CD4-positive, alpha-beta T cell treated with Interleukin-17A for 1 hour (primary cell): ENCODE measurements at places on chromosomes 2 and 18.

GRCh38 chr2:113967272-113967671 lies 77.4 kb downstream of the ACTR3 start:
- DNase-seq, result no peak

GRCh38 chr18:59357928-59358327 lies 1.1 kb downstream of the LMAN1 start:
- peak; percentile 42 for DNase-seq

DNA sequence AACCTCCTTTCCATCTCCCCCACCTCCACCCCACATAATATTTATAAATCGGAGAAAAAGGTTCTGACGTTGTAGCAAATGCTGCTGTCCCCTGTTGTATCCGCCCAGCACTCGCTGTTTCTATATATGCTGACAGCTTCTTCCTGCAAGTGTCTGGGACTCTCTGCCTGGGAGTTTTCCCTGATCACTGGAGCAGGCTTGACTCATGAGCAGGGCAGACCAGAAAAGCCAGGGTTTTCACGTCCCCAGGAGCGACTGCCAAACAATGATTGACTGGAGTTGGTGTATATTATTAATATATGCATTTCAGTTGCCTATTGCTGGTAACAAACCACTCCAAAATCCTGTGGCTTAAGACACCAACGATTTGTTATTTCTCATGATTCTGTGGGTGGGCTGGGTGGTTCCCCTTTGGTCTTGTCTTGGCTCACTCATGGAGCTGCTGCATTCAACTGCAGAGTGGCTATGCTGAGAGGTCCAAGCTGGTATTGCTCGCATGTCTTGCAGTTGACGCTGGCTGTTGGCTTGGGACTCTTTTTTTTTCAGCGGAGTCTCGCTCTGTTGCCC lies 21.2 kb upstream of the ASXL2 start:
- DNase-seq, result no peak

GRCh38 chr2:30127016-30127893 lies 19.6 kb upstream of the YPEL5 start:
- DNase-seq, result no peak

GRCh38 chr2:41698678-41699422 lies 349.0 kb upstream of the PKDCC start:
- DNase-seq, result no peak

GRCh38 chr2:95388856-95389244 lies 13.7 kb upstream of the FAHD2A start:
- DNase-seq, result no peak

- DNase-seq, result no peak
Measured at GRCh38 chr2:31660165-31660564, 79.4 kb upstream of the SRD5A2 start.

GRCh38 chr2:134466141-134466540 lies 212.3 kb downstream of the MGAT5 start:
- DNase-seq, result peak; percentile 37

DNA sequence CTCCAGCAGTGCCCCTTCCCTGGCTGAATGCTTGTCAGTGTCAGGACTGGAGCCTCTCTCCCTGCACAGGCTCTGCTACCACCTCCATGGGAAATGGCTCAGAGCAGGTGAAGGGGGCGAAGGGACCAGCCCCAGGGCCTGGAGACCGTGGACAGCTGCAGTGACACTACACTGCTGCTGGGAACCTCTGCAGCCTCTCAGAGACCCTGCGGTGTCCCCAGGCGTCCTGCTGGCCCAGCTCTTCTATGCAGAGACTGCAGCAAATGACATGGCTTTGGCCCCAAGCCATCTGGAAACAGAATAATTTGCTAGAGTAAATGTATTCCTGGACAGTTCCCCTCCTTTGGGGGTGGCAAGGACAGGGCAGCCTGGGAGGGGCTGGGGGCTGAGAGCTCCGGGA lies 53.2 kb downstream of the CIB4 start:
- DNase-seq, result no peak

GRCh38 chr2:233031556-233032500 lies 644 bp upstream of the NEU2 start:
- no peak for DNase-seq

DNA sequence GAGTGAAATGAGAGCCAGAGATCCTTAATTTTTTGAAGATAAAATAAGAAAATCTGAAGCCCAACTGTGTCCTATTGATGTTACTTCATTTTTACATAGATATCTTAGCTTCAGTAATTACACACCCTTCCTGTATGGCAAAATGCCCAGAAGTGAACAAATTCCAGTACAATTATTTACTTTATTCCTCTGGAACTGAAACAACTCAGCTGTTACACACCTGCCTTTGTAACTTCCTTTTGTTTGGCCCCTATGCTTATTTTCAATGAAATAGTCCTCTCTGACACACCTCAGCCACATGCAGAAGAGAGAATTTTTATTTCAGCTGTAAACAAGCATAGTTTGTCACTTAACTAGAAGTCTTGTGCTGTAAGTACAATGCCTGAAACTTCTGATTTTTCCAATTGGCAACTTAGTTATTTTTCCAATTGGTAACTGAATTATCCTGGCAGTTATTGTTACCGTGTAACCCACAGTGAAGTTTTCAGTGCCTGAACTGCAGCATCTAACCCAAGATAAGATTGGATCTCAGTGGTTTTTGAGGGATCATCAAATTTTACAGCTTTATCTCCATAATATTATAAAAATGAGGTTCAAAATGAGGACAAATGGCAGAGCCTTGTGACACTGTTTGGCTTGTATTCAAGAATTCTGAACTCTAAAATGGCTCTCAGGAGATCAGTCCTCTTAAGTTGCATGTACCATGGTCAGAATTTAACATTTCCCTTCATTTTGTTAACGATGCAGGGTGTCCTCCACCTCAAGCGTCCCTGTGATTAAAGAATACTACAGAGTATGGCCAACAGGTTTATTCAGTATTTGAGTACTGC lies 82.6 kb downstream of the PKP4 start:
- no peak for DNase-seq

DNA sequence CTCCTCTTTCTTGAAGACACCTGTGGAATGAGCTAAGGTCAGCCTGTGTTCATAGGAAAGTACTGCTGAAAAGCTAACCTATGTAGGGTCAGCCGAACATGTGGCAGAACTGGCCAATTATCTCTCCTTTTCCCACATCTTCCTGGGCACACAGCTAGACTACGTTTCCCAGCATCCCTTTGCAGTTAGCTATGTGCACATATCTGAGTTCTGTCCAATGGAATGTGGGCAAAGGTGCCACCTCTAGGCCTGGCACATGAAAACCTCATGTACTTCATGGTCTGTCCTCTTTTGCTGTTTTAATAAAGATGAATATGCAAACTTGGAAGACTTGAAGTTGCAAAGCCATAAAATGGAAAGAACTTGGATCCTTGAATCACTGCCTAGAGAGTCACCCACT lies 352.6 kb downstream of the TNS1 start:
- no peak for DNase-seq

DNA sequence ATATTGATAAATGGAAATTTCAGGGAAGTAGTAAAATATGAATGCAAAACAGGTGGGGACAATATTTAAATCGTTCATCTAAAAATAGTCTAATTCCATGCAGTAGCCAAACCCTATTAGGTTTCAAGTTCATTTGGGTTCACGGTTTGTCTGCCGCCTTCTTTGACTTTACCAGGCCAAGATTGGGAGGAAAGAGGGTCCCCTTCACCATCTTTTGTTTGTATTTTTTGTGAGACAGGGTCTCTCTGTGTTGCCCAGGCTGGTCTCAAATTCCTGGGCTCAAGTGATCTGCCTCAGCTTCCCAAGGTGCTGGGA lies 98.5 kb upstream of the ATL2 start:
- DNase-seq, result no peak

DNA sequence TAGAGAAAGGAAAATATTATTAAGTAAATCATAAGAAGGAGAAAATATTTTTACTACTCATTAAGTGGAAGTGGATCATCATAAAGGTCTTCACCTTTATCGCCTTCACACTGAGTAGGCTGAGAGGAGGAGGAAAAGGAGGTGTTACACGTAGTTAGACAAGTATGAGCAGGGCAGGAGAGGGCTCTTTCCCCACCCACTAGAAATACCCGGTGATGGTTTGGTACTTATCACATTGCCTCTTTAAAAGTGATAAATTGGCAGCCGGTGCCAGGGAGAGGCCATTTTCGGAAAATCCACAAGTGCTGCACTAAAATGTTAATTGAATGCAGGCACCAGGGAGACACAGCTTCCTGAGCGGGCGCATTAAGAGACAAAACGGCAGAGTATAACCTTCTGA lies 598.7 kb upstream of the SOX11 start:
- no peak for DNase-seq

- DNase-seq, result no peak
Measured at GRCh38 chr2:54318821-54319220, 62.8 kb upstream of the TSPYL6 start.

DNA sequence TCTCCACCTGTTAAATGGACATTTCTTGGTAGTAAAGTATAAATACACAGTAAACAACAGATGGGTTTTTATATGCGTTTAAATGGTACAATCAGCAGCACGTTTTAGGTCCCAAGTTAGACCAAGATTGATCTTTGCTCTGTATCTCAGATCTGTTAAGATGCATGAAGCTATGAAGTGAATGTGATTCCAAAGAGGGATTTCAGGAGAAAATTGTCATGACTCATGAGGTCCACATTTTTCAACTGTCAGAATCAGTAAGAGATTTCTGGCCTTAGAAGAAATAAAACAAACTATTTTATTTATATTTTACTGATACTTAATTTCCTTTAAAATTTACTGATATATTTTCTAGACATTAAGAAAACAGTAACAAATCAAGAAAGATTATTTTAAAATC lies 142.7 kb downstream of the EML6 start:
- DNase-seq, result no peak

DNA sequence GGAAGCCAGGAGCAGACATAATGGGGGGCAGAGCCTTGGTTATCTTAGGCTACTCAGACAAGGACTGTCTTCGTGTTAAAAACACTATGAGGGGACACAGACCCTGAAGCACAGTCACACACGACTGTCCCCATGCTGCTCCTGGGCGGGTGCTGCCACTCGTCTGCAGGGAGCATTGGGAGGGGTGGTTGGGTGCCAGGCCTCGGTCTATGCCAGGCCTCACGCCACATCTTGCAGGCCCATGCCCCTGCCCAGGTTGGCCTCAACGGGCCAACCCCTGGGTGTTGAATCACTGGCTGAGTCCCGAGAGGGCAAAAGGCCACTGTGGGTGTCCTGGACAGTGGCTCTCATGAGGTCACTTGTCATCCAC lies 97.9 kb downstream of the USP40 start:
- DNase-seq, result no peak

- DNase-seq, result no peak
Measured at GRCh38 chr2:77007686-77008085, 514.5 kb downstream of the LRRTM4 start.

GRCh38 chr2:16025211-16025875 lies 85.0 kb downstream of the MYCN start:
- DNase-seq, result no peak

DNA sequence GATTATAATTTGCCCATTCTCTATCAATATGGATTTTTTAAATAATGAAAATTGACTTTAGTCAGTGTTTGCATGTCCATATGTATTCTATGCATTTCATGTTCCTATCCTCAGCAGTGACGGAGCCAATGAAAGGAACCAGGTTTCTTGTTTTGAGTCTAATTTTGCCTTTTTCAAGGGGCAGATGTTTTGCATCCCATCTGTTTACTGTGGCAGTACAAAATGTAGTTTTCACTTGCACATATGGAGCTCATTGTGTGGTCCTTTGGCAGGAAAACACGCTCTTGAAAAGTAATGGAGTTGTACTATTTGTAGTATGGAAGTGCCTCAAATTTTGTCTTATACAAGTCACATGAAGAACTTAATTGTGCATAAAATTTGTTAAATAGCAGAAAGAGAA lies 127.8 kb downstream of the AGPS start:
- DNase-seq, result no peak

DNA sequence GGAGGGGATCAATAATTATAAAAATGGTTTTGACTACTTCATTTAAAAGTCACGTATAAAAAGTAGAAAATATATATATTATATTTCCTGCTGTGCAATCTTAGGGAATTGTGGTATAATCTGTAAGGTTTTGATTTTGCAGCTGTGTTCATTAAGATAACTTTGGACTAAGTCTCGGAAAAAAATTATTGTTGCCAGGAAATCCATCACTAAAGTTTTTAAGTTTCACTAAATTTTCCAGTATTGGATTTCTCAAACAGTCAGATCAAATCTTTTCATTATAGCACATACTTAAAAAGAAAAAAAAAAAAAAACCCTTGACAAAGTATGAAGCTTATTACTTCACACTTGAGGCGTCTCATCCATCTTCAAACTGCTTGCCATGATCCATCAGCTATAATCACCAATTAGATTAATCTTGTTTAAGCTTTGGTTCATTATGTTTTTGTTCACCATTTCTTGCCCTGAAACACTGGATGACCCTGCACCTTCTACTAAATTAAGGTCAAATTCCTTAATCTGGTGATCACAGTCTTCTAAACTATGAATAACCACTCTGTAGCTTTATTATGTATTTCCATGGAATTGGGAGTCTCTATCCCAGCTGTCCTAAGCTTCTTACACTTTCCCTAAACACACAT lies 326.6 kb upstream of the COL3A1 start:
- no peak for DNase-seq

GRCh38 chr2:118808429-118808809 lies 39.0 kb downstream of the EN1 start:
- no peak for DNase-seq

DNA sequence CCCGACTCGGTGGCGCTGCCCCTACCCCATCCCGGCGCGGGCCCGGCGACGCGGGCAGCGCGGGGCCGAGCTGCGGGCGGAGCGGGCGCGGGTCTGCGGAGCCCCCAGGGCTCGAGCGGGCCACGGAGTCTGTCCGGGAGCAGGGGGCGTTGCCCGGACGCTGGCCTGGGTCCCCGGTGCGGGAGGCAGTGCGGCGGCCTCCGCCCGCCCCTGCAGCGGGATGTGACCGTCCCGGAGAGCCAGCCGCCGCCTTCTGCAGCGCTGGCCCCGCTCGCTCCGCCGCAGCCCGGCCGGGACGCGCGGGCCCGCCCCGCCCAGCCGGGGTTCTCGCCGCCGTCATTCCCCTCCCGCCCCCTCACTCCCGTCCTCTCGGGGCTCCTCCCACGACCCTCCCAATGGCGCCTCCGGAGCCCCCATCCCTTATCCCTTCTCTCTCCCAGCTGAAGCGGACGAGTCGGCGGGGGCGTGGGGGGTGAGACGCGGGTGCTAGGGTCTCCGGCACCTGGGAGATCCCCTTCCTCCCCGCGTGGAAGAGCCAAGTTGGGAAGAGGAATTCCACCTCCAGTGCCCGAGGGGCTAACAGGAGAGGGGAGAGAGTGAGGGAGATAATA lies at the start of gene FNDC4:
FNDC4 (minus strand) TSS at position 257 of the 611 bp plus-strand sequence. CDS start 521 bp downstream, outside the sequence.
- DNase-seq, result peak; percentile 10

GRCh38 chr18:35580701-35581539 lies 620 bp upstream of the GALNT1 start:
- peak; percentile 65 for DNase-seq

DNA sequence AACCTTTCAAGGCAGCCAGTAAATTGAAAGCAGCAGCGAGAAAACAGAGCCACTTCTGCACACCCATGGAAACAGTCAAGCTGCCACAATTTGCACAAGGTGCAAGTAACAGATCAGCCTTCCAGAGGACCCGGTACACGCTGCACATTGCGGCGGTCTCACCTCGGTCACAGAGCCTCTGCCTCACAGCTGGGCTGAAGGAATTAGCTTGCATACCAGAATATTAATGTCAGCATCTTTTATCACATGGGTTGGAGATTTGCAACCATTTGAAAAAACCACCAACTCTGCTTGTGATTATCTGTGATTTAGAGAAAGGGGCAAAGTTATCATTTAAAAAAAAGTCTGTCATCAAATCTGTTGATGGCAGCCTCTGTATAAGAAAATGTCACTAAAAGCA lies 330.5 kb upstream of the TCF4 start:
- no peak for DNase-seq
